ENCODE measurements at places on chromosomes 7 and 10. TPM values are rescaled to one million over a fixed set of nuclear protein-coding genes. Genes with fewer than 3 reads are reported as not detected.

Gene FHIP2A
- polyA plus RNA-seq, result 13.7 TPM

- DNase-seq, result no peak
These were observed 61.8 kb upstream of the LRRC18 start for GRCh38 chr10:49001402-49001801.

- no peak for DNase-seq
These were observed 154.1 kb upstream of the AHR start for GRCh38 chr7:17144322-17144721.

GRCh38 chr7:43076189-43076605 lies 36.2 kb upstream of the HECW1 start:
- no peak for DNase-seq

GRCh38 chr7:128737867-128738385 lies 1.2 kb upstream of the CALU start:
- DNase-seq, result no peak

Gene ABCA13
- polyA plus RNA-seq, result 0.22 TPM

- no peak for DNase-seq
These were observed 6.5 kb upstream of the PODXL start for GRCh38 chr7:131562941-131563340.

Gene NKX1-2
- not detected for polyA plus RNA-seq

DNA sequence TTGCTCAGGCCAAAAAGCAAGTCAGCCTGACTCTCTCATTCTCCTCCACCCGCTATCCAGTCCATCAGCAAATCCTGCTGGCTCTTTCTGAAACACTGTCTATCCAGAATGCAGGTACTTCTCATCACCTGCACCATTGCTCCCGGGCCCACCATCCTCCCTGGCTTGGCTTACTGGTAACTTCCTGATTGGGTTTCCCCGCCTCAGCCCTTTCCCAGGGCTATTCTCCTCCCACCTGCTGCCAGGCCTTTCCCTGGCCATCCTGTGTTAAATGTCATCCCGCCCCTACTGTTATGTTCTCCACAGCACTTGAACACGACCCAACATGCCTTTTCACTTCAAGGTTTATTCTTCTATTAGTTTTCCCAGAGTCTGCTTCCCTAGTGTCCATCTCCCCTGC lies 124.0 kb downstream of the CNNM2 start:
- no peak for DNase-seq

GRCh38 chr7:138538518-138538917 lies 78.5 kb downstream of the TRIM24 start:
- no peak for DNase-seq

- no peak for DNase-seq
These were observed 30.5 kb upstream of the SRGN start for GRCh38 chr10:69057261-69057950.
